Amniotic epithelial cell (primary cell): ENCODE measurements at places on chromosomes 13 and 19.

DNA sequence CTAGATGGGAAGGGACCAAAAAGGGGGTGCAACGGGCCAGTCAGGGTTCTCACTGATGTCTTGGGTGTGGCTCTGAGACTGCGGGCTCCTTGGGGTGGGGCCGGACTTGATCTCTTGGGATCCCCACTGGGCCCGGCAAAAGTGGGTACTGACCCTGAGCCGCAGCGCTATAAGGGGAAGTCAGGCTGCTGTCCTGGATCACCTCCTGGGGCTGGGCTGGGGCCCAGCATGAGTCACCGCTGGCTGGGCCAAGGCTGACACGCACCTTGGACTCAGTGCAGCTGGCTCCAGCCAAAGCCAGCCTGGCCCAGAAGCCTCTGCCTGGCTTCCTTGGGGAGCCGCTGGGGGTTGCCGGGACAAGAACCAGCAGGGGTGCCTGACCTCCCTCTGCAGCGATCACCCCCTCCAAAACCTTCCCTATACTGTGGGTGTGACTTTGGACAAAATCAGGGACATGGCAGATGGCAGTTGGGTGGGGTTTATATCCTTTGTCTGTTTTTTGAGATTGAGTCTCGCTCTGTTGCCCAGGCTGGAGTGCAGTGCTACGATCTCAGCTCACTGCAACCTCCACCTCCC, 617 bp upstream of the IQCN start:
- DNase-seq, result peak; percentile 68

- DNase-seq, result no peak
These were observed 3.1 kb downstream of the TEX29 start for GRCh38 chr13:111323549-111323948.

GRCh38 chr13:106090001-106090400, 445.5 kb downstream of the EFNB2 start:
- DNase-seq, result no peak

- no peak for DNase-seq
These were observed 43.4 kb upstream of the XPO4 start for GRCh38 chr13:20945952-20946383.

DNA sequence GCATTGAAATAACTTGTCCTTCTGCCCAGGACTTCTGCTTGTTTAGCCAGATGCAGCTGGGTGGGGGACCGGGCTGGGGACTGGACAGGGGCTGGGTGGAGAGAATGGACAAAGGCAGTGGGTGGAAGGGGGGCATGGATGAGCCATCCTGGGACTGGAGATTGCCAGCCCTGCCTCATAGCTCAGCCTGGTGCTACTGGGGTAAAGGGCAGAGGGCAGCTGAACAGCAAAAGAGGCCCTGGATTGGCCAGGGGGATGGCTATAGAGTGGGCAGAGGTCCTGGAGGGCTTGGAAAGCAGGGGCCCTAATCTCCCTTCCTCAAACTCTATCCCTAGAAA, 17.7 kb upstream of the PLAUR start:
- no peak for DNase-seq

DNA sequence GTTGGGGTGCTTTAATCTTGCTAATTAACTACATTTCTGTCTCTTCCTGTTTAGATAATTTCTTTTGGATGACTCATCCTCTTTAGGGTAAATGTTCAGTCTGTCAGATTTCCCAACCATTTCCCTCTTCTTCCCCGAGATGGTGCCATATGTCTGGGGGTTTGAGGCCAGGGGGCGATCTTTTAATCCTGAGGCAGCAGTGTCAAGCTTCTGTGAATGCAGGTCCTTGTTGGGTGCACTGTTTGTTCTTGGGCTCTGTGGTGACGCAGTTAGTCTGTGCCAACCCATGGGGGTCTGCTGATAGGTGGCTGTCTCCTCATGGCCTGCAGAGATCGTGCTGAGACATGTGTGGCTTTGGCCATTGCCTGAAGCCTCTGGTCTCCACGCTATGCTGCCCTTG, 420.4 kb downstream of the NDFIP2 start:
- DNase-seq, result peak; percentile 61

GRCh38 chr13:75365724-75366173, 116.2 kb downstream of the TBC1D4 start:
- DNase-seq, result peak; percentile 48

DNA sequence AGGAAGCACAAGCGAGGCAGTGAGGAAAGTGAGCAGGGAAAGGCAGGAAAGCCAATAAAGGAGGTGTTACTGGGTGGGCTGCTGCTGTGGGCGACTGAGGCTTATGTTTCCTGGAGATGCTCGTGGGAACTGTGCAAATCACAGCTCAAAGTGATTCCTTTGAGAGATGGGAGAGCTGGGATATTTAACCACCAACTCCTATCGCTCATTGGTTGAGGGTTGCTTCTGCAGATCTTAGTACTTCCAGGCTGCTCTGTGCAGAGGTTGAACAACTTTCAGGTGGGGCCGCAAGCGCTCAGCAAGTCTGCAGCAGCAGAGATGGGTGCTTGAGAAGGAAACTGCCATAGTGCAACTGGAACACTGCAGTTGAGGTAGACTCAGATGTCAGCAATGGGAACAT, 8.4 kb downstream of the PCDH8 start:
- no peak for DNase-seq

DNA sequence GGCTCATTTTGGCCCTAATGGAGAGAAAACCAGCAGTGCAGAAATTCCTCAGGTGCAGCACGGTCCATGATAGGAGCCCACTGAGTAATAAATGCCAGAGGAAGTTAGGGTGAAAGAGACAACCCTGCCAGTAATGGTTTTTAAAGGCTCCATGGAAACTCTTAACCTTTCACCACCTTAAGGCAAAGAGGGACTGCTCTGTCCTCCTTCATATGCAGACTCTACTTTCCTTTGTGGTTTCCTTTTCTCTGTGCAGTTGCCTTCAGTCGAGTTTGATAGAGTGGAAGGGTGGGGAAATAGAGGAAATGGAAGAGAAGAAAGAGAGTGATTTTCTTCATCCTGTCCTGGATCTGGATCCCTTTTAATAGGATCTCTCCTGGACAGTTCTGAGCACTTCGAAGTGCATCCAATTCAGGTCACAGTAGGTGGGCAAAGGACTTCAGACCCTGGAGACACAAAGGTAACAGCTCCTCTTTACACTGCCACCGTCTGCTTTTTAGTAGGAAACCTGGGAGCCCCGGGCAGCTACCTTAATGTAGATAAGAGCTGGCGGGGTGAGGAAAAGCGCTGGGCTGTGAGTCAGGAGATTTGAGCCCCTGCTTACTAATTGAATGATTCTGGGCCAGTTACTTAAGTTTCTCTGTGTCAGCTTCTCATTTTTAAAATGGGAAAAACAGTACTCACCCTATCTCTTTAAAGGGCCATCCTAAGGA, 294.8 kb downstream of the KCNRG start:
- DNase-seq, result no peak

DNA sequence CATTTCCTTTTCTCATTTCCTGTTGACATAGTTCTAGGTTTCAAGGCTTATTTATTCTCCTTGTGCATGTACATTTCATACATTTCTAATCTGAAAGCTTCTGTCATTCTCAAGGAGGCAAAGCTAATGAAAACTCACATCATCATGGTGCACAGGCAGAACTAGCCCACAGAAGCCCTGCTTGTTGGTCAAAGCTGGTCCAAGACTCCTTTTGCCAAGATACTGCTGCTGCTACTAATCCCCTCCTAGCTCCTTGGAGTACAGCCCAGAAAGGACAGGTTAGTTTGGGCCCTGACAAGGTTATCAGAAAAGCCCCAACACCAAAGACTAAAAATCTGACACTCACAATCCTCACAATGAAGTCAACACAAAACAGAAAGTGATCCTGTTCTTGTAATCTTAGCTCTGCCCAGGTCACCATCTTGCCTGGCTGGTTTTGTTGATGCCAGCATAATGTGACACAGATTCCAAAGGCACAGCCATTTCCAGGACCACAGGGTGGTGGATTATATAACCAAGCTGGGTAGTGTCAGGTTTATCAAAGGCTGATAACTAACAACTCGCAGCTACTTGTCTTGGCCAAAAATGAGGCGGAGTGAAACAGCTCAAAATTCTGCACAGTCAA, 417.4 kb downstream of the NDFIP2 start:
- no peak for DNase-seq
